Subcutaneous adipose tissue (tissue), 4 donors: ENCODE measurements at places on chromosomes 12 and 14. TPM values are rescaled to one million over a fixed set of nuclear protein-coding genes. Genes with fewer than 3 reads are reported as not detected.

The SELPLG gene
- 4.3 TPM for total RNA-seq

The MUCL1 gene
- not detected for total RNA-seq

The C14orf180 gene
- 27.1 TPM for total RNA-seq

The KRT79 gene
- 2.0 TPM for total RNA-seq

The MYF5 gene
- total RNA-seq: not detected

The GLRX5 gene
- 48.8 TPM for total RNA-seq

The PLBD1 gene
- total RNA-seq: 63.9 TPM

The TMEM119 gene
- 20.5 TPM for total RNA-seq

The ESR2 gene
- total RNA-seq: 5.7 TPM

The SERPINA3 gene
- total RNA-seq: 110 TPM

The KRT85 gene
- not detected for total RNA-seq

The TRIM9 gene
- total RNA-seq: 3.3 TPM

The CLEC1A gene
- 10.7 TPM for total RNA-seq

The AQP2 gene
- not detected for total RNA-seq

The WNT1 gene
- total RNA-seq: not detected

The SIX4 gene
- total RNA-seq: 2.0 TPM

The TMCC3 gene
- total RNA-seq: 9.9 TPM

The FGFR1OP2 gene
- total RNA-seq: 85.0 TPM

The SCN8A gene
- 0.49 TPM for total RNA-seq

The COL2A1 gene
- not detected for total RNA-seq

The CD4 gene
- 33.0 TPM for total RNA-seq

The KCNA5 gene
- not detected for total RNA-seq

The SERPINA10 gene
- total RNA-seq: not detected

The PPP4R4 gene
- total RNA-seq: 1.3 TPM
